ENCODE measurements at places on chromosomes 11 and 22. TPM values are rescaled to one million over a fixed set of nuclear protein-coding genes. Genes with fewer than 3 reads are reported as not detected.

- H3K36me3 ChIP-seq = no peaks in the 10 kb centered on the region
- peaks cover 12% of the 10 kb centered on the region for H3K4me1 ChIP-seq
- DNase-seq = no peak
These were observed 48.5 kb upstream of the A4GALT start for GRCh38 chr22:42769238-42769573.

DNA sequence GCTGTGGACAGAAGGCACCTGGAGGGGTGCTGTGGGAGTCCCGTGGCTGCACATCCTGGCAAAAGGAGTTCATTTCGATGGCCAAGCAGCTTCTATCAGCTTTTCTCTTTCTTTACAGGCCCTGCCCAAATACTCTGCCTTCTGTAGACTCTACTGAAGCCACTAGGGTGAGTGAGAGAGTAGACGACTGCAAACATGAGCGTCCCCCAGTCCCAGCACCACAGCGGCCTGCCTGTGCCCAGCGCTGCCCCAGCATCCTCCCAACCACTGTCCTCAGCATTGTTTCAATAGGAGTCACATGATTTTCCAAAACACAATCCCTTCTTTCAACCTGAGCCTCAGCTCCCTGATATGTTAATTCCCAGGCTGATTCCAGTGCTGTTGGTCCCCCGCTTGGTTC lies 110.0 kb downstream of the KIRREL3 start:
- no peaks in the 10 kb centered on the region for H3K36me3 ChIP-seq
- DNase-seq = no peak
- H3K27me3 ChIP-seq = no peaks in the 10 kb centered on the region

DNA sequence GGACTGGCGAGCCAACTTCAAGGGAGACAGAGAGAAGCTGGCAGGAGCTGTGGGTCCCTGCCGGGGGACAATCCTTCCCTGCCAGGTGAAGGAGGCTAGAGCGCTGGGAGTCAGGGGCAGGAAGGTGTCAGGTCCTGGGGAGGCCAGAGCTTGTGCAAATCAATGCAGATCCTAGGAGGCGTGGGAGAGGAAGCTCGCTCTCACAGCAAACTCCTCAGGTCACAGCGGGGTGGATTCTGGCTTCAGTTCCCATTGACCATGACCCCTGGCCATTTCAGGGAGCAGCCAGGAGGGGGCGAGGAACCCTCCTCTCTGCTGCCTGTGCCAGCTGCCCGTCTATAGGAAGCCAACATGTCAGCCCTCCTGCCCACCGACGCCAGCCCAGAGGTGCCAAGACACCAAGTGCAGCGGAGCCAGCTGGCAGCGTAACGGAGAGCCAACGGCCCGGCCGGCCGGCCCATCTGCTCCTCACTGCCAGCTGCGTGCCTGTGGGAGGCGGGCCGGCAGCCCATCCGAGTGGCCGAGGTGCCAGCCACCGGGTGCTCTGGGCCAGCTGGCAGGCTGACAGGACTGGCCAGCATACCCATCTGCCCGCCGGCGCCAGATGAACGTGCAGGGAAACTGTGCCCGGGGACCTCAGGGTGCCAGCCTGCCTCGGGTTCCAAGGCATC lies 374.8 kb downstream of the MIAT start:
- peaks cover 7% of the 10 kb centered on the region for H3K27me3 ChIP-seq
- H3K36me3 ChIP-seq = no peaks in the 10 kb centered on the region
- no peak for DNase-seq
- H3K4me1 ChIP-seq = no peaks in the 10 kb centered on the region

- no peaks in the 10 kb centered on the region for H3K4me1 ChIP-seq
- H3K27ac ChIP-seq = no peak overlapping the region
- H3K27me3 ChIP-seq = no peaks in the 10 kb centered on the region
- DNase-seq = no peak
- H3K4me3 ChIP-seq = no peak overlapping the region
These were observed 78.9 kb downstream of the FLI1 start for GRCh38 chr11:128772814-128773213.

- no peaks in the 10 kb centered on the region for H3K27me3 ChIP-seq
- H3K27ac ChIP-seq = peak overlapping the region; percentile 76
- no peak overlapping the region for H3K4me3 ChIP-seq
- H3K4me1 ChIP-seq = peaks cover 27% of the 10 kb centered on the region
These were observed 16.3 kb downstream of the DGKZ start for GRCh38 chr11:46363455-46364005.

DNA sequence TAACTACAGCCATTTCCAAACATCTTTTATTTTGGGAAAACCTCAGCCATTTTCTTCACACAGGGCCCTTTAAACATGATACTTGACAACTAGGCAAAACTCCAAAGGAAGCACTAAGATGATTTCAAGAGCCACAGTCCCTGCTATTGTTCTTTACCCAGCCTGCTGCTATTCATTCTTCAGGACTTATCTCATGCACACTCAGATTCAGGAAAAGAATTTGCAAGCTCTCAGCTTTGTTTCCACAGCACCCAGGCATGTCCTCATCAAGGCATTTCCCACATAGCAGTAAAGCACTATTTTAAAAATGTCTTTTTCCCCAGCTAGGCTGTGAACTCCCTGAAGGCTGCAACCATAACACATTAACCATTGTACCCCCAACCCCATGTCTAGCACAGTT lies 609.3 kb upstream of the CCDC90B start:
- no peak overlapping the region for H3K27ac ChIP-seq
- no peaks in the 10 kb centered on the region for H3K36me3 ChIP-seq
- H3K4me3 ChIP-seq = no peak overlapping the region
- no peaks in the 10 kb centered on the region for H3K27me3 ChIP-seq
- H3K4me1 ChIP-seq = no peaks in the 10 kb centered on the region

DNA sequence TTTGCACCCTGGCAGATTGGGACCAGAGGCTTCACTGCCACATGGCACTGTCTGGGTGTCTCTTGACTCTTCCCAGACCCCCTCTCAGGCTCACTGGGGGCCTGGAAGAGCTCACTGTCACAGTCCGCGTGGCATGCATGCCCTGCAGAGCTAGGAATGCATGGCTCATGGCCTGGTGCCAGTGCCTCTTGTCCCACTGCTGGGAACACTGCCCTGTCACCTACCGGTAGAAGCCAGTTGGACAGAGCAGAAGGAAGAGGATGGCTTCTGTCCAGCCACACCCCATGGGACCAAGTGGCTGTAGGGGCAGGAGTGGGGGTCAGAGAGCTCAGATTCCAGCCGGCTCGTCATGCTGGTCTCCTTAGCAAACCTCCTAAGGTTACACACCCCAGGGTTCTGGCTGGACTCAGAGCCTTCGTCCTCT lies 29.7 kb downstream of the MB start:
- H3K4me1 ChIP-seq = no peaks in the 10 kb centered on the region
- H3K4me3 ChIP-seq = no peak overlapping the region
- no peaks in the 10 kb centered on the region for H3K36me3 ChIP-seq
- DNase-seq = no peak
- peaks cover 6% of the 10 kb centered on the region for H3K27me3 ChIP-seq
- no peak overlapping the region for H3K27ac ChIP-seq

GRCh38 chr22:18088825-18089568 lies 11.2 kb downstream of the PEX26 start:
- peaks cover 11% of the 10 kb centered on the region for H3K36me3 ChIP-seq
- DNase-seq = no peak
- H3K27me3 ChIP-seq = no peaks in the 10 kb centered on the region
- no peak overlapping the region for H3K27ac ChIP-seq
- no peaks in the 10 kb centered on the region for H3K4me1 ChIP-seq

DNA sequence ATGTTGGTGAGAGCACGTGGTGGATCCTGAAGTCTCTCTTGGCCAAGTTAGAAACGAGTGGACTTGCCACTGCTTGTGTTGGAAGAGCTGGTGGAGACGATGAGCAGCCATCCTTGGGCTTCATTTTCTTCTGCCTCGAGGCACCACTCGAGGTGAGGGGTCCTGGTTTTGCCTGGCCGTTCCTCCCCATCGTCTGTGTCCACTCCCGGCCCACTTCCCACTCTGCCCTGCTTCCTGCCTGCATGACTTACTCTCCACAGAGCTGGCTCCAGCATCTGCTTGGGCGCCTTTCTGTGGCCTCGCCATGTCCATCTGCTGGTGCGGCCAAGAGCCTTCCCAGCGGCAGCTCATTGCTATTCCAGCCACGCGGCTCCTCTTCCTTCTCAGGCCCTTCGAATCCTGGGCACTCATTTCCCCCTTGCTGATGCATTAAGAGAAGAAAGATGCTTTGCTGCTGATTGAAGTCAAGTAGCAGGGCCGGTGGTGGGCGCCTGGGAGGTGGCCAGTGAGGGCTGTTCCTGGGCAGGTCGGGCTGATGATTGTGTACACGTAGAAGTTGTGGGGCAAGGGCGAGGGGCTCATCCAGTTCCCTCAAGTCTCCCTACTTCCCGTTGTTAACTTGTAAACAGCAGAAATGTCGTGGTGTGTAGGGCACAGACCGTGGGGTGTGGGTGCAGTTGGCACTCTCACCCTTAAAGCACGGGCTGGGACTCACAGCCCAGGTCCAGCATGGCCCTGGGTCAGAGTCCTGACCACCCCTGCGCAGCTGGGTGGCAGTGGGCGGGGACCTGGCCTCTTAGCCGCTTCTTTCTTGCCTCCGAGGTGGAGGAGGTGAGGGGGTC lies 292.0 kb downstream of the TBC1D22A start:
- no peaks in the 10 kb centered on the region for H3K4me1 ChIP-seq
- no peaks in the 10 kb centered on the region for H3K27me3 ChIP-seq
- no peak overlapping the region for H3K4me3 ChIP-seq
- no peaks in the 10 kb centered on the region for H3K36me3 ChIP-seq
- no peak for DNase-seq

IL17REL gene
- total RNA-seq = under 0.01 TPM

MAML2 gene
- 9.8 TPM for total RNA-seq

All from fibroblast of lung (primary cell).